ENCODE measurements at places on chromosomes 5 and 9.

DNA sequence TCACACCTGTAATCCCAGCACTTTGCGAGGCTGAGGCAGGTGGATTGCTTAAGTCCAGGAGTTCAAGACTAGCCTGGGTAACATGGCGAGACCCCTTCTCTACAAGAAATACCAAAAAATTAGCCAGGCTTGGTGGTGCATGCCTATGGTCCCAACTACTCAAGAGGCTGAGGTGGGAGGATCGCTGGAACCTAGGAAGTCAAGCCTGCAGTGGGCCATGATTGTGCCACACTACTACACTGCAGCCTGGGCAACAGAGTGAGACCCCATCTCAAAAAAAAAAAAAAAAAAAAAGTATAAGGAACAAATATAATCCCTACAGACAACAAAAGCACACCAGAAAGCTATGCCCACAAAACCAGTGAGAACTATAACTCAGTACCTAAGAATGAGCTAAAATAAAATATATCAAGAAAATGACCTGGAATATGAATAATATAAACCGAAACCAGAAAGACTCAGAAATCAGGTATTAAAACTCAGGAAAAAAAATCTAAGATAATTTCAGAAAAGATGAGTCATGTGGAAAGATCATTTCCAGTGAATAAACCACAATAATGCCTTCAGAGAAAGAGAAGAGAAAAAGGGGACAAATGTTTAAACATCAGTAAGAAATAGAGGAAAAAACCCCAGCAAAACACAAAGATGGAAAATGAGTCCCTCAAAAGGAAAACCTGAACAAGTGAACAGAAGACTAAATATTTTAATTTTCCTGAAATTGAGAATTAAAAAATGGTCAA lies 57.4 kb downstream of the GOLPH3 start:
- DNase-seq, result no peak

DNA sequence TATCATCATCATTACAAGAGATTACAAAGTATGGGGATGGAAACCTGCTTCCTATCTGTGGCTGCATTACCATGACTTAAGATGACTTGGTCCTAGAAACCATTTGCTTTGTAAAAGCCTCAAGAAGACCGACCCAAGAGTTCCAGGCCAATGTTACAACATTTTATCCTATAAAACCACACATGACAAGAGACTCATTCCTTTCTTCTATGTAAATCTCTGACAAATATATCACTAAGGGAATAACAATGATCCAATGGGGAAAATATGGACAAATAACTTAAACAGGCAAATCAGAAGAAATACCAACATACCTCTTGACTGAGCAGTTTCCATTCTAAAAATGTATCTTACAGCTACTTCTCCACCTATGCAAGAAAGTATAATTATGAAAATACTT lies 44.3 kb upstream of the VPS13A start:
- DNase-seq, result no peak

DNA sequence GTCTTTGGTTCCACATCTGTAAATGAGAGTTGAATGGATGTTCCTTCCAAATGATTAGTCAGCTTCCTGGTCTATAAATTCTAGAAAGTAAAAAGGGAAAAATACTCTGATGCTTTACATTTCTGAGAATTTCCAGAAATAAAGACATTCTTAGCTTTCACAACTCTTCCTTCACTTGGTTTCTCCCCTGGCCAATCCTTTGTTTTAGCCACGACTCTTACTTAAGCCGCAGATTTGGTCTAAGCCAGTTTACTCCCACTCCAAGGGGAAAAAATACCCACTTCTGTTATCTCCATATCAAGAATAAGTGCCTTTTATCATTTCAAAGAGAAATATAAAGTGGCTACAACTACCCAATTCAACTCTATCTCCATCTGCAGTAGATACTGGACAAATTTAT lies 29.7 kb downstream of the PWWP2A start:
- DNase-seq, result no peak

DNA sequence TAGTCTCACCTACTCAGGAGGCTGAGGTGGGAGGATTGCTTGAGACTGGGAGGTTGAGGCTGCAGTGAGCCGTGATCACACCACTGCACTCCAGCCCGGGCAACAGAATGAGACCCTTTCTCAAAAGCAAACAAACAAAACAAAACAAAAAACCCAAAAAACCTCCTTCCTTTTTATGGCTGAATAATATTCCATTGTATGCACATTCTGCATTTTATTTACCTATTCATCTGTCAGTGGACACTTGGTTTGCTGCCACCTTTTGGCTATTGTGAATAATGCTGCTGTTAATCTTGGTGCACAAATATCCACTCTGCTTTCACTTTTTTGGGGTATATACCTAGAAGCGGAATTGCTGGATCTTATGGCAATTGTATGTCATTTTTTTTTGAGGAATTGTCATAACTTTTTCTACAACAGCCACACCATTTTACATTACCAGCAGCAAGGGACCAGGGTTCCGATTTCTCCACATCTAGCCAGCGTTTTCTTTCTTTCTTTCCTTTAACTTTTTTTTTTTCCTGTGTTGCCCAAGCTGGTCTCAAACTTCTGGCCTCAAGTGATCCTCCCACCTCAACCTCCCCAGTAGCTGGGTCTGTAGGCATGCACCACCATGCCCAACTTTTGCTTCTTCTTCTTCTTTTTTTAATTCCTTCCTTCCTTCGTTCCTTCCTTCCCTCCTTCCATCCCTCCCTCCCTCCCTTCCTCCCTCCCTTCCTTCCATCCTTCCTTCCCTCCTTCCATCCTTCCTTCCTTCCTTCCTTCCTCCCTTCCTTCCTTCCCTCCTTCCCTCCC lies 30.6 kb downstream of the NKX2-5 start:
- no peak for DNase-seq

DNA sequence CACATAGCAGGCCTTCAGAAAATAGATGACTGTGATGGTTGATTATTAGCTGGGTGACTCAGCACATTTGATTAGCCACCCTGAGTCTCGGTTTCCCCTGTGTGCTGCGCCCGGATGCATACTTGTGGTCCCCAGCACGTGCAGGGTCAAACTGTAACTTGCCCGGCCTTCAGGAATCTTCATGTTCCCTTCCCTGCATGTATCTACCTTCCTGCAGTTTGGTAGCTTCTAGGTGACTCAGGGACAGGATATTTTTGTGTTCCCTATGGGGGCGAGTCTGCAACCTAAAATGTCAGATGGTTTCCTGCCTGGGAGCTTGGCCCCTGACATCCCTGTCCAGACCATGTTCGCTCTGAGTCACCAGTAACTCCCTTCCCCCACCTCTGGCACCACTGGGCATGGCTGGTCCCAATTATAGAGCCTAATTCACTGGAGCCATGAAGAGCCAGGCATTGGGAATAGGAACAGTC lies 13.2 kb downstream of the PTGS1 start:
- no peak for DNase-seq

DNA sequence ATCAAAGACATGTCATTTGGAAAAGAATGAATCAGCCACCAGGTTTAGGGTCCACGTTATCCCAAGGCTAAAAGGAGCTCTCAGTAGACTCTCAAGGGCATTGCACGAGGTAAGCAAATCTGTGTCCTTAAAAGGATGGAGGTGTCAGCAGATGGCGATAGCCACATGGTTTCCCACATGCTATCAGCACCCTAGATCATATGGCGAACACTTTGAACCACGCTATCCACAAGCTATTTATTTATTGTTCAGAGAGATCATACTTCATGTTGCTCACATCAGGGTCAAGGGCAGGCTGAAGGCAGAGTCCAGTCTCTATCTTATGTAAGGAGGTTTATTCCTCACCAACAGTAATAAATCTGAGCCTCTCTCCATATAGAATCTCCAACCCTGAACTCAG lies 43.7 kb downstream of the CDH6 start:
- no peak for DNase-seq

GRCh38 chr5:26031481-26031880 lies 1006.9 kb downstream of the CDH9 start:
- DNase-seq, result no peak

DNA sequence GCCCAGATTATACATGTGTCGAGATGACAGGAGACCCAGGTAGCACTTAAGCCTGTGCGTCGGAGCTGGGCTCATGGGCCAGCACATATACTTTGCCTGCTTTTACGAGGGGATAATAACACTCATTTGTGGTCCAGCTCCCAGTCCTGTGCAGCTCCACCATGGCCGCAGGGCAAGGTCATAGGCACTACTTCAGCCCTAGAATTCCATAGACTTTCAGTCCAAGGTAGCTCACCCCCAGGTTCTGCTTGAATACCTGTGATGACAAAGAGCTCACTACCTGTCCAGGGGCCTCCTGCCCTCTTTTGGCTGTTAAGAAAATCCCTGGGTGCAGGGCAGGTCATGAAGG lies 1.7 kb downstream of the CORO2A start:
- no peak for DNase-seq

- DNase-seq, result no peak
Observed at GRCh38 chr5:34703767-34704713, 47.9 kb downstream of the RAI14 start.

- no peak for DNase-seq
Observed at GRCh38 chr9:83066771-83067170, 3.8 kb upstream of the RASEF start.

DNA sequence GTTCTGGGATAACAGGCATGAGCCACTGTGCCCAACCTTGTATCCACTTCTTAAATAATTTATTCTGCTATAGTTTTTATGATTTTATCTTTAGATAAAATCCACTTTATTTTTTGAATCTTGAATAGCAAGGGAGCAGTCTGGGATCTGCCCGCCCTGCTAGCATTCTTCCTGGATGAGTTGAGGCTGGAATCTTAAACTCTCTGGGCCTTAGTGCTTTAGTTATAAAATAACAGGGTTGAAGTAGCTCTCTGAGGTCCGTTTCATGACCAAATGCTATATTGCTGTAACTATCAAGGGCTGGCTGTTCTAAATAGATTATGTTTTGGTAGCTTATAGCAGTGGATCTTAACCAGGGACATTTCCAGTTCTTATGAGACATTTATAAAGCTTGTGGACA lies 20.8 kb downstream of the ACER2 start:
- DNase-seq, result no peak

GRCh38 chr5:9558319-9558965 lies 12.6 kb upstream of the SEMA5A start:
- no peak for DNase-seq

GRCh38 chr5:142253938-142254337 lies 70.9 kb downstream of the SPRY4 start:
- DNase-seq, result no peak

DNA sequence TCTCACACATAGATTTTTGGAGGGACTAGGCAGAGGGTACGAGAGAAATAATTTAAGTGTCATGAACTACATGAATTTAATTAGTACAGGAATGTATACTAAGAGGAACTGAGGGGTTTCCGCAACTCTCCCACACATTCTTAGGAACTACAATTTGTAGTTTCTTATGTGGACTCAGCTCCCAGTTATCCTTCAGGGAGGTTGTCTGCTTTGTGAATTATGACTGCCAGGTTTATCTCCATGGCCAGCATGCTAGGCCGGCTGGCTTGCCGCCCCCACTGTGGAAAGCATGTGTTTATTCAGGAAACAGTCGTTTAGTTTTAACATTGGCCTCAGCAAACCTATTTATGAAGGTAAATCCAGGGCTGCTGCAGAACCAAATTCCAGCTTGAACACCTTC lies 415.0 kb downstream of the KCTD16 start:
- DNase-seq, result no peak

- no peak for DNase-seq
Observed at GRCh38 chr5:175753536-175754402, 95.9 kb downstream of the HRH2 start.

- DNase-seq, result no peak
Observed at GRCh38 chr5:133848341-133848811, 120.0 kb downstream of the C5orf15 start.

- DNase-seq, result no peak
Observed at GRCh38 chr5:59792983-59793585, 100.4 kb downstream of the PDE4D start.

- no peak for DNase-seq
Observed at GRCh38 chr5:15383469-15383868, 116.5 kb upstream of the FBXL7 start.

GRCh38 chr9:37002413-37003217 lies 31.5 kb downstream of the PAX5 start:
- DNase-seq, result no peak

DNA sequence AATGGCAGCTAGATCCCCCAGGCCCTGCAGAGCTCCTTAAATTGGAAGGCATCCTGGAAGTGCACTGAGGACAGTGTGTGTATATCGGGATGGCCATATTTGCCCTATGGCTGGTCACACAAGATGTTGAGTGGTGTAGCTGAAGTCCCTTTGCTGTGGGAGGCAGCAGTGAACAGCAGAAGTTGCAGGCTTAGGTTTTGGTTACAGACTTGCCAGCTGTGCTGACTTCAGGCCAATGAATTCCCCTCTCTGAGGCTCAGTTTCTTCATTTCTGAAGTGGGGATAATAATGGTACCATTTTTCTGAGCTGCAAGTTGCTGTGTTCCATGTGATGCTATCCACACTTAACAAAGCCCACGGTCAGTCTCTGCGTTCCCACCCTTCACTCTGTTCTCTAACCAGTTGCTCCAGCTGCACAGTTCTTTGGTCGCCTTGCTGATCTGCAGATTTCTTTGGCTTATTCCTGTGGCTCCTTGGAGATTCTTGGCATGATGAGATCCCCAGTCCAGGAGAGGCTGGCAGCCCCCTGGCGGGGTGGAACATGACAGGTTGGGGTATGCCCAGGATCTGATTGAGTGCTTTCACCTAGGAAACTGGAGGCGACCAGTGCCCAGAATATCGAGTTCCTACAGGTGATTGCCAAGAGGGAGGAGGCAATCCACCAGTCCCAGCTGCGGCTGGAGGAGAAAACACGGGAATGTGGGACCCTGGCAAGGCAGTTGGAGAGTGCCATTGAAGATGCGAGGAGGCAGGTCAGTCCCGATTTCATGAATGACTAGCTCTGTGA lies 6.5 kb upstream of the GLE1 start:
- no peak for DNase-seq

DNA sequence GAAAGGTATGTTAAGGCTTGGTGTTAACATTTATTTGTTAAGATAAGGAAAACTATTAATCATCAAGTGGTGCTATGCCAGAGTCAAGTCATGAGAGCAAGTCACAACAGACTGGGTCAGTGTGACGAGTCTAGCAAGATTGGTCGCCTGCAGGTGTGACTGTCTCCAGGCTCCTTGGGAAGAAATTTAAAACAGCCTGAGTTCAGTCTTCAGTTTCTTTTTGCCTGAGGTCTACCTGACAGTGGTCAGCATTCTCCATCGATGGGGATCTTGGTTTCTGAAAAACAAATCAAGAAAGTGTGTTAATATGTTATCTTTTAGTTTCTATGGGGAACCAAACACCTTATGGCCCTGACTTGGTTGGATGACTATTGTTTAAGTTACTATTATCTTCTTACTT lies 56.3 kb downstream of the CETN3 start:
- DNase-seq, result no peak

DNA sequence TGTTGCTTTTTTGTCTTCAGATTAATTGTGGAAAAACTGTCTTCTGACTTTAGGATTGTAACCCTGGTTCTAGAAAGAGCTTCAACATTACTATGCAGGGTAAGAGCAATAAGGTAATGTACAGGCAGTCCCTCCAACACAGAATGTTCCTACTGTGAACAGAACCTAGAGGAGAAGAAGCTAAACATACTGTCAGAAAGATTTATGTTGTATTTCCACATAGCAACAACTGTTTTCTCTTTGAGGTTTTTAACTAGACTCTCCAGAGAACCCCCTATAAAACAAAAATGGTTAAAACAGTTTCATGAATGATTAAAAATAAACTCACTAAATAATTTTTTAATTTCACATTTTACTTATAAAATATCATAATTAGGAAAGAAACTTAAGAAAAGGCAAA lies 64.3 kb upstream of the NAA35 start:
- no peak for DNase-seq
